Endothelial cell of umbilical vein (primary cell): ENCODE measurements at places on chromosomes 4 and X. TPM values are rescaled to one million over a fixed set of nuclear protein-coding genes. Genes with fewer than 3 reads are reported as not detected.

GRCh38 chrX:15221321-15221720, 48.6 kb downstream of the ASB9 start:
- no peaks in the 10 kb centered on the region for H3K36me3 ChIP-seq
- no peaks in the 10 kb centered on the region for H3K4me1 ChIP-seq
- H3K27ac ChIP-seq: no peak overlapping the region
- no peaks in the 10 kb centered on the region for H3K27me3 ChIP-seq
- no peak overlapping the region for H3K4me3 ChIP-seq
- DNase-seq: no peak

GRCh38 chr4:10380735-10381134, 76.5 kb downstream of the ZNF518B start:
- no peaks in the 10 kb centered on the region for H3K36me3 ChIP-seq
- H3K27me3 ChIP-seq: no peaks in the 10 kb centered on the region
- H3K4me1 ChIP-seq: no peaks in the 10 kb centered on the region
- no peak overlapping the region for H3K4me3 ChIP-seq
- no peak for DNase-seq

The CCDC158 gene
- not detected in 2 replicates for polyA plus RNA-seq

DNA sequence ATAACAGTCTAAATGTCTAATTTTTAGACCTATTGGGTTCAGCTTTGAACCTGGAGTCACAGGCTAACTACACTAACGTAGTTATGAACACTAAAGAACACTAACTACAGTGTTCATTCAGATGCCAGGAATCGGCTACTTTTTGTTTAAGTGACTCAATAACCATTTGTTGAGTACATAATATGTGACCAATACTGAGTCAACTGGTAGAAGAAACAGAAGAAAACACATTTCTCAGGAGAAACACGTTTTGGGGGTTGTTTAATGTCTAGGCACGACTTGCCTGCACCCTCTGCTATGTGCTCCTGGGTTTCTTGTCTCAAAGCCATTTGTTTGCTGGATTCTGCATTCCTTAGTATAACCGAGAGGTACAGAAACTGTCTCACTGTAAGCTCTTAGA, 18.6 kb upstream of the CLNK start:
- H3K27me3 ChIP-seq: no peaks in the 10 kb centered on the region
- H3K36me3 ChIP-seq: no peaks in the 10 kb centered on the region
- DNase-seq: no peak
